ENCODE measurements at places on chromosomes 11 and 22.

DNA sequence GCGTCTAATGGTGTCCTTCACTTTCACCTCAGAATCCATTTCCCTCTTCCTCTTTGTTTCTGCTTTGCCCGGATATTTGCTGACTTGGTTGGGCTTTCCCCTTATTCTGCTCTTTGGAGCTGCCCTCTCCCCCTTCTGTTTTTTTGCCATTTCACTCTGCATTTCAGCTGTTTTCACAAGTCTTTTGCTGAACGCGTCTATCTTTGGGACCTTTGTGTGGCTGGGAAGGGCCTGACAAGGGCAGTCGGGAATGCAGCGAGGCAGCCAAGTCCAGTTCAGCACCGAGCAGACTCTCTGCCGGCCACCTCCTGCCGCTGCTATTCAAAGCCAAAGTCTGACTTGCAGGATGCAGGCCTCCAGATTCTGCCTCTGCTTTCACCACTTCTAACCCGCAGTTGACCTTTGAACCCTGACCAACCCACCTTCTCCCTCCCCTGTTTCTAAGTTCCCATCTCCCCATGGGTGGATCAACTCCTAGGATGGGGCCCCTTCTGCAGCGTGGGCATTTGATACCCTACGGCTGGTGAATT lies 38.2 kb downstream of the FEZ1 start:
- no peak for DNase-seq

- DNase-seq, result no peak
These were observed 1190.3 kb upstream of the RAG2 start for GRCh38 chr11:37788141-37788877.

DNA sequence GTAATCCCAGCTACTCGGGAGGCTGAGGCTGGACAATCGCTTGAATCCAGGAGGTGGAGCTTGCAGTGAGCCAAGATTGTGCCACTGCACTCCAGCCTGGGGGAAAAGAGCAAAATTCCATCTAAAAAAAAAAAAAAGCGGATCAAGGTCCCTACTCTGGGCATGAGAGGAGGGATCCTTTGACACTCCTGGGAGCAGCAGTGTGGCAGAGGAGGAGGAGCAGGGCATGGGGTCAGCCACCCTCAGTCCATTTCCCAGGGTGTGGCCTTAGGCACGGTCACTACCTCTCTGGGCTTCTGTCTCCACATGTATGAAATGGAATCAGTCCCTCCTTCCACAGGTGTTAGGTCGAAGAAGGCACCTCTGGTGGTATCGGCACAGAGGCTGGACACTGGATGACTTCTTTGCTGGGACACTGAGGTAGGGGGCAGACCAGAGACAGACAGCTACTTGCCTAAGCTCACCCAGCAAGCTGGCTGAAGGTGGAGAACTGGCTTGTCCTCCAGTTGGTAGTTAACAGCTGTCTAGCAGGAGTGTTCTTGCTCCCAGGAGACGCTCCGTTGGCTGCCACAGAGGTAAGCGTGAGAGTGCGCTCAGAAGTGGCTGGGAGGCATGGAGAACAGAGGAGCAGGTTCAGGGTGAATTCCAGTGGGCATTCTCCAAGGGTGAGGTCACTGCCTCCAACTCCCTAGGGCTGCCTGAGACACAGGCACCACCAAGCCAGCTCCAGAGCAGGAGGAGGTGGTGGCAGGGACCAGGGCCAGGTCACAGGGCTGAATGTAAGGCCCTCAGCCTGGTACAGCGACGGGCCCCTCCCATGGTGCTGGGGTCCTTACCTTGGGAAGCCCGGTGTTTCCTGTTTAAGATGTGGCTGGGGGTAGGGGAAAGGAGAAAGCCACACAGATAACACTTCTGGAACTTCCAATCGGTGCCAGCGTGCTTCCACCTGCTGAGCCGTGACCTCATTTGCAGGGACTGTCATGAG lies 19.5 kb downstream of the TXN2 start:
- peak; percentile 74 for DNase-seq

- DNase-seq, result peak; percentile 62
These were observed 17.0 kb upstream of the DDX10 start for GRCh38 chr11:108647701-108648527.

GRCh38 chr22:45237065-45237990 lies 3.4 kb downstream of the KIAA0930 start:
- DNase-seq, result no peak

DNA sequence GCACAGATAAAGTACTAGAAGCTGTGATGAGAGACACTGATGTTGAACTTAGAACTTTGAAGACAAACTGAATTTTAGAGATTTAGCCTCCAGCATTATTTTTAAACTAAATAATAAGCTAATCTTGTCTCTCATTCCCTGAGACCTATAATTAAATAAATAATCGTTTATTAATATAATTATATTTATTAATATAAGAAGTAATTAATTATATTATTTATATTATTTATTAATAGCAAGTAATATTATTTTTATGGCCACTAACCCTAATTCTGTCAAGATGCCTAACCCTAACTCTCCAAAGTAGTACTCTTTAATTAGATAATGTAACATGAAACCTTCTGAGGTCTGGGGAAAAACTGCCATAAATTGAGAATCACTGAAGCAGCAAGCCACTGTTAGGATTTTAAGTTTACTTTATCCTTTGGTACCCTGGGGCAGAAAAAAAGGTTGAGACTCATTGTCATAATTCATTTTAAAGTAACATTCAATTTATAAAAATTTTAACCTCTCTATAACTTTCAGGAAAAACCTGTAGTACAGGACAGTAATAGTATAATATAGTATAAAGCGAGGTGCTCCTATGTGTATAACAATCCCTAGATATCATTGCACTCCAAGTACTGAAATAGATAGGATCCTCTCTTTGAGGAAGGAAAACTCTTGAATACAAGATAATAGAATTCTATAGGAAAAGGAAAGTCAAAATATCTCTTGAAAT lies 85.4 kb downstream of the TTC28 start:
- DNase-seq, result no peak

GRCh38 chr11:40517122-40517521 lies 942.3 kb downstream of the LRRC4C start:
- no peak for DNase-seq

GRCh38 chr11:73563539-73564200 lies 34.2 kb downstream of the FAM168A start:
- DNase-seq, result no peak

GRCh38 chr22:34160141-34160783 lies 240.0 kb upstream of the LARGE1 start:
- no peak for DNase-seq

DNA sequence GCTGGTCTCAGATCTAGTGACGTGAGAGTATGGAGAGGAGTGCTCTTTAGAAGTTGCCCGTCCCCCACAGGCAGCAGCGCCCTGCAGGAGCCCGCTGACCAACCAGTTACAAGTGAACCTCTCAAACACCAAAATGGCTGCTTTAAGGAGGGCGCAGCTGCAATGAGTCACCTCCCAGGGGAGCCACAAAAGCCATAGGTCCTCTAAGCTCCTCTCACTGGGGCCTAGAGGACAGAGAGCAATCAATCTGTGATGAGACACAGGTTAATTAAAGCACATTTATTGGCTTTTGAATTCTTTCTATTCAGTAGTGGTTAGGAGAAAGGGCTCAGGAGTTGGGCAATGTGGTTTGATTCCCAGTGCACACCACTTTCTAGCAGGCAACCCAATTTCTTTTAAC lies 15.5 kb upstream of the RAPSN start:
- peak; percentile 89 for DNase-seq

DNA sequence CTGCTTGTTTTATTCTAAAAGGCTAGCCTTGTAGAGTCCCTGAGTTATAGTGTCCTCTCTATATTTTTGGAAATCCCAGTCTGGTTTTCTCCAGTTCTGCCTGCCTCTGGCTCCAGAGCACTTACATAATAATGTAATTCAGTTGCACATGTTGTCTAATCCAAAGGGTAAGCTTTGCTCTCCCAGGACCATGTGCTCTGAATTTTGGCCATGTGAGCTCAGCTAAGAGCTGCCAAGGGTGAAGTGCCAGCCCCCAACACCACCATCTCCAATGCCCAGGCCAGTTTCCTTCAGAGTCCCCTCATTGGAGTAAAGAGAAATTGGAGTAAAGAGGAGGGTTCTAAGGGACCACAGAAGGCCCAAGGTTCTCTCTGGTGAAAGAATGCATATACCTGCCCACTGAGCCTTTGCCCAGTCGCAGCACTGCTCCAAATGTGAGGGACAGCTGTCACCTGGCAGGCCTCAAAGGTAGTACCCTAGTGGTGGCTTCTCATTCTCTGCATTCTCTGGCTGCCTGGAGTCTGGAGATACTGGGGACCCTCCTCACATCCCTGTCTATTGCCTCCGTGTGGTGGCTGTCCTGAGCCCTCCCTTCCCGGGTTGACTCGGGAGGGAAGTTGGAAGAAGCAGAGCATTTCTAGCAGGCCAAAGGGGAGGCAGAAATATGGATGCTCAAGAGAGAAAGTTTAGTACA lies 4.9 kb downstream of the CRY2 start:
- no peak for DNase-seq

DNA sequence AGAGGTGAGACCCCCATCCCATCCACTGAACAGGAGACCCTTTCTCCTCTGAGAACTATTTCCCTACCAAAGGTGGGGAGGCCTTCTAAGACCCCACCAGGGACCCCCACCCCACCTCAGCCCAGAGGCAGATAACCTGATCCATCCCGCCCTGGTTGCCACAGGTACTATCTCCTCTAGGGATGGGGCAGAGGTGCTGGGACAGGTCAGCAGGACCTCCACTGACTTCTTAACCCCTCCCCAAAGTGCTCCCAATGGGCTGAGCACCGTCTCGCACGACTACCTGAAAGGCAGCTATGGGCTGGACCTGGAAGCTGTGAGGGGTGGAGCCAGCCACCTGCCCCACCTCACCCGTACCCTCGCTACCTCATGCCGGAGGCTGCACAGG lies 4.3 kb downstream of the INPPL1 start:
- no peak for DNase-seq

DNA sequence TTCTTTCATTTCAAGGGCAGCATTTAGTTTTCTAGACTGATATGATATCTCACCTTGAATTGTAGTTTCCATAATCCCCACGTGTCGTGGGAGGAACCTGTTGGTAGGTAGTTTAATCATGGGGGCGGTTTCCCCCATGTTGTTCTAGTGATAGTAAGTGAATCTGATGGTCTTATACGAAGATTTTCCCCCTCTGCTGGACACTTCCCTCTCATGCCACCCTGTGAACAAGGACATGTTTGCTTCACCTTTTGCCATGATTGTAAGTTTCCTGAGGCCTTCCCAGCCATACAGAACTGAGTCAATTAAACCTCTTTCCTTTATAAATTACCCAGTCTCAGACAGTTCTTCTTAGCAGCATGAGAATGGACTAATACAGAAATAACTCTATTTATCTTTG lies 851.1 kb upstream of the FAT3 start:
- DNase-seq, result no peak

DNA sequence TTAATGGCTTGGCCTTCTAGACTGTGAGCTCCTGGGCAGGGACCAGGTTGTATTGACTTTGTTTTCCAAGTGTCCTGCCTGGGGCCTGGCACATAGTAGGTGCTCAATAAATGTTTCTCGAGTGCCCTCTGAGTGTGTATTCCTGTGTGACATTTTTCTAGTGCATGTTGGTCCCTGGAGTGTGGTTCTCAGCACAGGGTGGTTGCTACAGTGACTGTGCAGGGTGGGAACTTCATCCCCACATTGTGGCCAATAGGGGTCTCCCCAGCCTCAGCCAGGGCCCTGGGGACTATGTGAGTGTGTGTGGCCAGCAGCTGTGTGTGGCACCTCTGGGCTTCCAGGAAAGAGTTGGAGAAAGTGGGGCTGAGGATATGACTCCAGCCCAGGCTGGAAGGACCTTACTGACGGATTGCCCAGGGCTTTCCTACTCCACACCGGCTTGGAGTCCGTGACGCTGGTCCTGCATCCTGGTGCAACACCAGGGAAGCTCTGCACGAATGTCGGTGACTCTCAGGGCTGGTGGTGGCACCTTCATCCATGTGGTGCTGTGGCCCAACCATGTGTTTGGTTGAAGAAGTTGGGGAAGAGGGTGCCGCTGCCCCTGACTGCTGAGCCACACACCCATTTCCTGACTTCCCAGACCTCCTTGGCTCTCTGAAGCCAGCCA lies 9.0 kb upstream of the MARK2 start:
- peak; percentile 1 for DNase-seq

- no peak for DNase-seq
These were observed 3.1 kb upstream of the LGALS1 start for GRCh38 chr22:37672206-37672919.

GRCh38 chr22:35257321-35258190 lies at the start of gene HMGXB4:
Gene HMGXB4 (plus strand): TSS chr22:35257493. CDS start chr22:35262391, 4,898 bp downstream.
- DNase-seq, result peak; percentile 83

DNA sequence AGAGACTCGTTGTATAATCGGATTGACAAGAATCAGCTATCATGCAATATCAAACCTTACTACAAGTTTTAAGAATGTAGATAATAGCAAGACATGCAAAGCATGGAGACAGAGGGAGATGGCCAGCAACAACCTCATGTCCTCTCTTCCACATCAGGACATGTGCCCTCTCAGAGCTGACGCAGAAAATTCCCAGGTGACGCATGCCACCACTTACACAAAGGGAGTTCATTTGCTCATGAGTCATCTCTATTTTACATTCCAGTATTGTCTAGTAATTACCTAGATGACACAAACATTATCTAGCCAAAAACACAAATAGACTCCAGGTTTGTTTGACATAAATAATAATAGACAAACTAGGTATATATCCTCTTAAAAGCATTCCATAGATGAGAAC lies 38.1 kb upstream of the OPCML start:
- DNase-seq, result no peak

GRCh38 chr22:24945430-24945829 lies 1.1 kb downstream of the LHFPL7 start:
- no peak for DNase-seq

- no peak for DNase-seq
These were observed 205.7 kb downstream of the SNX19 start for GRCh38 chr11:130710497-130711012.

GRCh38 chr11:122459064-122459463 lies 196.5 kb upstream of the UBASH3B start:
- no peak for DNase-seq

- no peak for DNase-seq
These were observed 83.1 kb downstream of the MN1 start for GRCh38 chr22:27718186-27719035.

DNA sequence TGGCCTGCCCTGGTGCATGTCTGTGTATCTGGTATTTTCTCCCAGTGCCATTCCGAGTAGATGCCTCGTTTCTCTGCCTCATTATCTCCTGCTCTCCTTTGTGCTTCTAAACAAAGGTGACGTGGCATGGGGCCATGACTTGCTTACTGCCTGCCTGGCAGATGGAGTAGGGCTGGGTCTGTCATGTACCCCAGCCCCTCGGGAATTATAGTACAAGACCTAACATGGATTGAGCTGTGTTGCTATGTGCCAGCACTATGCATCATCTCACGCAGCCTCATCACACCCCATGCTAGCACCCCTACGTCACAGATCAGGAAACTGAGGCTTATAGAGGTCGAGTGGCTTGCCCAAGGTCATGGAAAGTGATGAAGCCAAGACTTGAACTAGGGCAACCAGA lies 88.1 kb downstream of the GALNT18 start:
- DNase-seq, result peak; percentile 86

GRCh38 chr11:67698247-67698646 lies 23.8 kb upstream of the ALDH3B2 start:
- DNase-seq, result no peak

GRCh38 chr22:48534395-48534958 lies 1293.2 kb downstream of the BRD1 start:
- DNase-seq, result no peak

- no peak for DNase-seq
These were observed 1359.3 kb downstream of the LRRC4C start for GRCh38 chr11:40100162-40100553.

All from NCI-H1436 (cell line).